Right ventricle myocardium inferior (tissue), 1 donor: ENCODE measurements at places on chromosomes 7 and 10.

DNA sequence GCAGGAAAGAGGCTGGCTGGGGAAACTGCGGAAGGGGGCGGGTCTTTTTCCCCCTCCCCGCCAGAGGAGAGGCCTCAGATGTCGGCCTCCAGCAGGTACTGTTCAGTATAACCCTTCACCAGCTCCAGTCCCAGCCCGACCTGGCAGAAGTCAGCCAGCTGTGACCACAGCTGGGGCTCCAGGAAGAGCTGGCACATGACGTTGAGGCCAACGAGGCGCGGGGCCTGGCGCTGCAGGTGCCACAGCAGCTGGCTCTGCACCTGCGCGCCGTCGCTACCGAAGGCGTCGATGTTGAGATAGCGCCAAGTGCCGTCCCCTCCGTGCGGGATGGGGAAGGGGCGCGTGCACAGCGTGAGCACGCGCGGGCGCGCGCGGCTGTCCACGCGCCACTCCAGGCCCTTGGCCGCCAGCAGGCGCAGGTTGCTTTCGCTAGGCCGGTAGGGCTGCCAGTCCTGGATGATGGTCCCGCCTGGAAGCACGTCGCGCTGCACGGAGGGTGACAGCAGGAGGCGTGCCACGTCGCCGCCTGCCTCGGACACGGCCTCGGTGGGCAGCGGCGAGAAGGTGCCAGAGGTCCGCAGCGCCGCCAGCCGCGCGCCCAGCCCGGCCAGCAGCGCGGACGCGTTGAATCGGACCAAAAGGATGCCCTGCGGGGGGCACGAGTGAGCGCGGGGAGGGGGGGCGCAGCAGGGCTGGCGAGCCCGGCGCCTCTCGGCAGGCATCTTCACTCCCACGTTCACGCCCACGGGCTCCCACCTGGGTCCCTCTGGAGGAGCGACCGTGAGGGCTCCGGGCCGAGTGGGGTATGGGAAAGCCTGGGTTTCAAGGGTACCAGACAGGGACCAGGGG lies 6.9 kb upstream of the VGF start:
- DNase-seq, result no peak

DNA sequence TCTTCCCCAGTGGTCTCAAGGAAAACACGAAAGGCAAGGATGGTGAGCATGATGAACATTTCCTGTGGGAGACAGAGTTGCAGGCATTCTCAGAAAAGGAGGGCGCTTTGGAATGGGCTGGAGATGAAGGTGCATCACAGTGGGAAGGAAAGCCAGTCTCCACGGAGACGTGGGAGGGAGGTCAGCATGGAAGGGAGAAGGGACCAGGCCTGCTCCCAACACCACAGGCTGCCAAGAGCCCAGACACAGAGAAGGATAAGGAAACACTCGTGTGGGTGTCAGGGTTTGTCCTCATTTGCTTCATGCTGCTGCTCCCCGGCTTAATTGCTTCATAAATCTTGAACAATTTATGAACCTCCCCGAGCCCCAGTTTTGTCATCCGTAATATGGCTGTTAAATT lies 231.5 kb upstream of the ZNF32 start:
- DNase-seq, result peak; percentile 28

DNA sequence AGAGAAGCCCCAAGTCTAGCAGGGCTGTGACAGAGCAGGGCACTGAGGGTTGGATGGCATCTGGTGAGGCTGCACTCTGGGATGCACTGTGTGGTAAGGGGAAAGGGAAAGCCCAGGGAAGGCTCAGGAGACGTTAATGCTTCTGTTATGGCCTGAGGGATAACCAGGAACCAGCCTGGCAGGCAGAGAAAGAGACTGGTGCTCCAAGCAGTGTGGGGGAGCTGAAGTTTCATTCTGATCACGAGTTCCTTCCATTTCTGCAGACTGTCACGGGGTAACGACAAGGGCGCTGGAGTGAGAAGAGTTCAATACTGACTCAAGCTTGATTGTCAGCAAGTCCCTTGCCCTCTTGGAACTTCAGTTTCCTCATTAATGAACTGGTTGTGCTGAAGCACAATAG lies 730.9 kb downstream of the GRID1 start:
- no peak for DNase-seq

DNA sequence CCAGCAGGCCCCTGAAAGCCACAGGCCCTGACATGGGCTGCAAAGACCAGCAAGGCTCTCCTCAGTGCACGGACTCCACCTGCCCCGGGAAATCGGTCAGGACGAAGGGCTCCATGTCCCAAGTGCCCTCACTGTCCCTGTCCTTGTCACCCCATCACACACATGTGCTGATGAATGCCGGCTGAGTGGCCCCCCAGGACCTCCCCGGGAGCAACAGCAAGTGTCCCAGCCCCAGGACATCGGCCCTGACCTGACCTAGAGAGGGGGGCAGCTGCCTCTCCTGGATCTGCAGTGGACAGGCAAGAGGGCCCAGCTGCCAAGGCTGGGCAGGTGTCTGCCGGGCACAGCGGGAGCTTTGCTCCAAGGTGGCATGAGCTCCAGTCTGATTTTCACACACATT lies 49.8 kb downstream of the STK32C start:
- no peak for DNase-seq

DNA sequence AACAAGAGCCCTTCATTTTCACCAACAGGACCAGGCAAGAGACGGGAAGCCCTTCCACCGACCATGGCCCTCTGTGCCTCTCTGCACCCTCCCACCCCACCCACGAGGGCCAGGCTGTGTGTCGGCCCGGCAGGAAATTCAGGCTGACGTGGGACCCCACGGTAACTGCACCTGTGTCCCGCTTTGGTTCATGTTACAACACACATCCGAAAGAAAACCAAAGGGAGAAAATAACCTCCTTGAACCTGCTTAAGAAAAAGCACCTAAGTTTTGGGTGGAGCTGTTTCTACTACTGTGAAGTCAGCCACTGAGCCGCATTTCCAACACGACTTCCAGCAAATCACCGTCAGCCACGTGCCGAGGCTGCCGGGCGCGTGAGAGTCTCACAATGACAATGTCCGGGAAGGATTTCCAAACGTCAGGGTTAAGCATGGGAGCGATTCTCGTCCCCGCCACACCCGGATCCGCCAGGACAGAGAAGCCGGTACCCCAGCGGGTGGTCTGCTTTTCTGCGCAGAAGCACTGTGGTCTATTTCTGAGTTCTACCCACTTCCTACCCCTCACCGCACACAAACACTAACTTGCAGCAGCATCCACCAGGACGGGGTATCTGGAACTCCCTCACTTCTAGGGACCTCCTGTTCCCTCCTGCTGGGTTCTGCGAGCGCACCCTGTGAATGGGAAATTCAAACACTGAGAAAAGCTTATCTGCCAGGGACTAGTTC lies 36.6 kb downstream of the AMZ1 start:
- DNase-seq, result peak; percentile 34

DNA sequence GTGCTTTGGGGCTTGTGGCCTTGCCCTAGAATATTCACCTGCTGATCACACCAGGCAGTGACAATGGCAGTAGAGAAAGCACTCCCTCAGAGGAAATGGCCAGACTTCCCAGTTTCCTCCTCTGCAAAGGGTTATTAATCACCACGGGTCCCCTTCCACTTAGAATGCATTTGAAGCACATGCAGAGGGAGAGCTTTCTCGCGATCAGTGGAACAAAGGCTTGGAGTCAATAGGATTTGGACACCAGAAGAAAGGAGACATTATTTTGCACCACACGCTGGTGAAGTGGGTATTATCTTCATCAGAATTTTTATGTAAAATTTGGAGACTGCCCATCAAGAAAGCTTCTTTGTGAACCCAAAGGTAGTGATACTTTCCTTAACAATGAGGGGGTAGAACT lies 35.4 kb upstream of the INHBA start:
- no peak for DNase-seq

GRCh38 chr7:50791363-50791937 lies 8.8 kb upstream of the GRB10 start:
- DNase-seq, result no peak

DNA sequence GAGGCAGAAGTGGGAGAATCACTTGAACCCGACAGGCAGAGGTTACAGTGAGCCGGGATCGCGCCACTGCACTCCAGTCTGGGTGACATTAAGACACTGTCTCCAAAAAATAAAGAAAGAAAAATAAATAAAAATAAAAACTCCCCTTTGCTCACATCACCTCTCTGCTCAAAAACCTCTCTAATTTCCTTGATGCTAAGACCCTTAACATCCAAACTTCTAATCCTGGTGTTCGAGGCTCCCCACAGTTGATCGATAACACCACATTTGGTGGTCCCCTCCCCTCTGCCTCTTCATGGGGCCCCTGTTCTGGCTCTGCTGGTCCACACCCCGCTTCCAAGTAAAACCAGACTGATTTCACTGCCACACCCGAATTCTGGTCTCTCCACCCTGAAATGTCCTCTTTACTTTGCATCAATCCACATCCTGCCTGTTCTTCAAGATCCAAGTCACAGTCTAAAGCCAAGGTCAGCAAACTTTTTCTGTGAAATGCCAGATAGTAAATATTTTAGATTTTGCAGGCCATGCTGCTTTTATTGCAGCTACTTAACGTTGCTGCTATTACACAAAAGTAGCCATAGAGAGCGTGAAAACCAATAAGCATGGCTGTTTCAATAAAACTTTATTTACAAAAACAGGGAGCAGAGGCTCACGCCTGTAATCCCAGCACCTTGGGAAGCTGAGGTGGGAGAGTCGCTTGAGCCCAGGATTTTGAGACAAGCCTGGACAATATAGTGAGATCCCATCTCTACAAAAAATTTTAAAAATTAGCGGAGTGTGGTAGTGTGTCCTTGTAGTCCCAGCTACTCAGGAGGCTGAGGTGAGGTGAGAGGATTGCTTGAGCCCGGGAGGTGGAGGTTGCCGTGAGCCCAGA lies 11.8 kb downstream of the MOSPD3 start:
- DNase-seq, result no peak

DNA sequence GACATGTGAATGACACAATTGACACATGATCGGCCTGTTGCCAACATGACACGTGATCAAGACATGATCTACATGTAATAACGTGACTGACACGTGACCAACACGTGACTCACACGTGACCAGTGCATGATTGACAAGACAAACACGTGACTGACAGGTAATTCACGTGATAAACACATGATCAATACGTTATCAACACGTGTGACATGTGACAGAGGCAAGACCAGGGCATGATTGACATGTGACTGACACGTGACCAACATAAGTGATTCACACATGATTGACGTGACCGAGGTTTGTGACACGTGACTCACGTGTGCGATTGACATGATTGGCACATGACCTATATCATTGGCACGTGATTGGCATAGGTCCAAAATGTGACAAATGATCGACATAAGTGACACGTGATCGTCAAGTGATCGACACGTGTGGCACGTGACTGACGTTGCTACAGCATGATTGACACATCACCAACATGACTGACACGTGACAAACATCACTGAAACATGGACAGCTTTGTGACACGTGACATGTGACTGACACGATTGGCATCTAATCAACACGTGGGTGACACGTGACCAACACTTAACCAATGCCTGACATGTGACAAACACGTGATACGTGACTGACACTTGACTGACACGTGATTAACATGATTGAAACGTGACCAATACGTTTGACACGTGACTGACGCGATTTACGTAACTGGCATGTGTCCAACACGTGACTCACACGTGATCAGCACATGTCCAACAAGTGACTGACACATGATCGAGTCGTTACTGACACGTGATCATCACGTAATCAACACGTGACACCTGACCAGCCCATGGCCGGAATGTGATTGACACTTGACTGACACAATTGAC lies 23.0 kb downstream of the CRPPA start:
- DNase-seq, result no peak

DNA sequence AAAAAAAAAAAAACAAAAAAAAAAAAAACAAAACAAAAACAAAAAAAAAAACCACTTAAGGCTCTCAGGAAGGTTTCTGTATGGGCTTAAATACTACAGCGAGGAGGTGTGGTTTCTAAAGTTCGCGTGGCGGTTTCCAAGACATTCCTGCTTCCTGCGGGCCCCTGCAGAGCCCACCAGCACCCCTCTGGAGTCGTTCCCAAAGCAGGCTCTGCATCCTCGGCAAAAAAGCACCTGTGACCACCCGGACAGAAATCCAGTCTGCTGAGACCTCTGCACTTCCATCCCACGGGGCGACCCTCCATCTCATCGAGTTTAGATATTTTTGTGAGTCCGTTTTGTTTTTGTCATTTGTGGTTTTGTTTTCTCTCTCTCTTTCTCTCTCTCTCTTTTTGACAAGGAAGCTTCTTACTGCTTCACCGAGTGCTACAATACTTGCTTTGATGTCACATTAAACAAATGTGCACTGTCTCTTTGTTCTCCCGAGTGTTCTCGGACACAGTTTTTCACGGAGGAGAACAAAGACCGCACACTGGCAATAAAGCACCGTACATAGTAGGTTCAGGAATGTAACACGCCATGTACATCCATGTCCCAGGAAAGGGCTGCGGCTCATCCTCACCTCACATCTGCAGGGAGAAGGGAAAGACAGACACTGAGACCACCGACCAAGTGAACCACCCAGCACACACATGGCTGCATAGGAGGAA lies 21.5 kb downstream of the PDGFA start:
- DNase-seq, result peak; percentile 32

DNA sequence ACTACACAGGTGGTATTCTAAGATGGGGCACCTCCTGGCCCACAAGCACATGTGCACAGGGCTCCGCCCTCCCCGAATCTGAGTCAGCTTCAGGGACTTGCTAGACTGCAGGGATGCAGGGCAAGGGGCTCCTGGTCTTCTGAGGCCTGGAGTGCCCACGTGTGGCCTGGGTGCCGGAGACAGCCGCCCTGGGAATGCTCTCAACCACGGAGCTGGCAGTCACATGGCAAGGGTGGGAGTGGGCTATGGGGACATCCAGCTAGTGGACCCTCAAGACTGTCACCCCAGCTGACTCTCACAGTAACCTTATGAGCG lies 42.7 kb downstream of the CFAP46 start:
- DNase-seq, result no peak

GRCh38 chr7:51123322-51124019 lies 193.1 kb downstream of the COBL start:
- DNase-seq, result no peak

GRCh38 chr10:71404503-71405295 lies 8.0 kb downstream of the CDH23 start:
- no peak for DNase-seq
